ENCODE measurements at places on chromosomes 3 and 15.

DNA sequence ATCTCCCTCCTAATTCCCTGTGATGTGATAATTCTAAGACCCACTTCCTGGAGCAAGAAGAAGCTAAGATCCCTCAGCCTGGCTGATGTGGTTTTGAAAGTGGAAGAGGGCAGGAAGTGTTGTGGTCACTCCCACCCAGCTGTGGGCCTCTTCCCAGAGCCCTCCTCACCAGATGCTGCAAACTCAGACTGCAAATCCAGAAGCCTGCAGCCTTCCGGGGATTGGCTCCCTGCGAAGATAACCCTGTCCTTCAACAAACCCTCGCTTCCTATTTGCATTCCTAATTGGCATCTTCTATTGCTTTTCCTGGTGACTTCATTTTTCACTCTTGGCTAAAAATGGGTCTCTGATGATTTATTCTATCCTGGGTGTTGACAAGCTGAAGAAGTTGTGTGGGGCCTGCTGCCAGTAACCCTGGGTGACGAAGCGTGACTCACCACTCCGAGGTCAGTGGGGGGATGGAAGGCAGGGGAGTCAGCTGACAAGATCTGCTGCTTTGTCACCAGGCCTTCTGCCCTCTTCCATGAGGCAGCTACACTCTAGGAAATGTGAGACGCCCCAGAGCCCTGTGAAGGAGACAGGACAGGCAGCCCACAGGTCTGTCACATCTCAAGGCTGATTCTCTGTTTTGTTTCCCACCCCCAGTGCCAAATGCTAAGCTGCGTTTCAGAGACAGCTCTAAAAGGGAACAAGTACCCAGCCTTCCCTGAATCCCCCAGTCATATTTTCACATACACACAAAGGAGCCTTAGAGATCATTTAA is 99.7 kb upstream of the LIPC start:
- DNase-seq = peak; percentile 74

GRCh38 chr3:110456438-110457138 is 615.0 kb upstream of the NECTIN3 start:
- no peak for DNase-seq

DNA sequence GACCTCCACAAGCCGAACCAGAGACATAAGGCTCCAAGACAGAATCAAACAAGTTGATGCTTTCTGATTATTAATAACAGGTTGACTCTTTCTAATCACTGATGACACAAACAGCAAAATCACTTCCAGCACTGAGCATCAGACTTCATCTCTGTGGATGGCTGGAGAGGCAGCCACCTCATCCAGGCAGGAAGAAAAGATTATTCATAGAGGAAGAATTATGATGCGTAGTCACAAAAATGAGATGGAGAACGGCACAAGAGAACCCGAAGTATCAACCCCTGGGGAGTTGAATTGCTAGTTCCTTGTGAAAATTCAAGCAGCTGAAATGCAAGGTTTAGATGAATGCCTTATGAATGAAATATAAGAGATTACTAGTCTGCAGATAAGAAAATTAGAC is 49.9 kb upstream of the LMCD1 start:
- no peak for DNase-seq

DNA sequence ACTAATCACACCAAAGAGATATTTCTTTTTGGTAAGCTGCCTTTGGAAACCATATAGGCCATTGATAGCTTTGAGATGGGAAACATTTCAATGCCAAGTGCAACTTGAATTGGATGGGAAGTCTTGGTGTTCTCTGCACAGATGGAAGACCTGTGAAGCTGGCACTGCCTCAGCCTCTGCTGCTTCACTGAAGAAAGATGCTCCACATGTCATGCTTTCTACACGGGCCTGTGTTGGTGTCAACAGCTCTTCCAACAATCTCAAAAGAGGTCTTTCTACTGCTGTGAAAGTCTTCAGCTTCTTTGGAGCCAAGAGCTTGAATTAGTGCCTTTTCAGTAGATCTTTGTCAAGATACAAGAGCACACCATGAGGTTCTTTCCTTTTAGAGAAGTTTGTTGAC is 169.0 kb downstream of the SPATA16 start:
- DNase-seq = no peak

- DNase-seq = no peak
Observed at GRCh38 chr3:88003115-88003755, 55.6 kb downstream of the CGGBP1 start.

DNA sequence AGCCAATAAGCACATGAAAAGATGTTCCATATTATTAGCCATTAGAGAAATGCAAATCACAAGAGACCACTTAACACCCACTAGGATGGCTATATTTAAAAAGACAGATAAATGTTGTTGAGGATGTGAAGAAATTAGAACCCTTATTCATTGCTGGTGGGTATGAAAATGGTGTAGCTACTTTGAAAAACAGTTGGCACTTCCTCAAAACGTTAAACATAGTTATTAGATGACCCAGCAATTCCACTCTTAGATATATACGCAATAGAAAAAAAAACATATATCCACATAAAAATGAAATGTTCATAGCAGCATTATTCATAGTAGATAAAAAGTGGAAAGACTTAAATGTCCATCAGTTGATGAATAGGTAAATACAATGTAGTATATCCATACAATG is 47.1 kb upstream of the TERB2 start:
- DNase-seq = no peak

DNA sequence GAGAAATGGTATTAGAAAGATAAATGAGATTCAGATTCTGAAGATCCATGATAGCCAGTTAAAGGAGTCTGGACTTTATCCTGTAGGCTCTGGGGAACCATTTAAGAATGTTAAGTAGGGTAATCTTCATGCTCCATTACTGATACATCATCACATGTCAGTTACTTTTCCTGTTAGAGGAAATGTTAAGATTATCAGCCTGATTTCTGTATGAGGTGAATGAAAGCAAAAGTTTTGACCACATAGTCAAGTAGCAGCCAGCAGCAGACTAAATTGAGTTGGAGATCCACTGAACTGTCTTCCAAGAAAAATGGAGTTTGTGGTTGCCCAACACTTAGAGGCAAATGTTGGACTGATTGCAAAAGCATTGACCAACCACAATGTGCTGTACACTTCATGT is 4.7 kb upstream of the COPB2 start:
- no peak for DNase-seq

- DNase-seq = no peak
Observed at GRCh38 chr15:32878342-32878741, 160.5 kb downstream of the GREM1 start.

- peak; percentile 36 for DNase-seq
Observed at GRCh38 chr3:149417174-149417573, 39.7 kb upstream of the TM4SF1 start.

DNA sequence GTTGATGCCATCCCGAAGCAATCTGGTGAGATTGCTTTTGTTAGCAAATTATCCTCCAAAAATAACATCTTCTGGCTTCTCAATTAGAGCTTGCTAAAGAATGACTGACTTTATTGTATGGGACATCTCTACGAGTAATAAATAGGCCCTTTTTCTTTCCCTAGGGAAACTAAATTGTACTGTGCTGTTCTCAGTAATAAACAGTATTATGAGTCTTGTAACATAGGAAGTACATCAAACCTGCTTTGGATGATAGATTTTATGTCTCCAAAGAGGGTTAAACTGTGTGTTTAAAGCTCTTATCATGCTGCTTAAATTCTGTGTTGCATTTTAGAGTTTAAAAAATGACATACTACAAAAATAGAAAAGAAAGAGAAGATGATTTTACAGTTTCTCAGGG is 153.4 kb upstream of the THRB start:
- no peak for DNase-seq

DNA sequence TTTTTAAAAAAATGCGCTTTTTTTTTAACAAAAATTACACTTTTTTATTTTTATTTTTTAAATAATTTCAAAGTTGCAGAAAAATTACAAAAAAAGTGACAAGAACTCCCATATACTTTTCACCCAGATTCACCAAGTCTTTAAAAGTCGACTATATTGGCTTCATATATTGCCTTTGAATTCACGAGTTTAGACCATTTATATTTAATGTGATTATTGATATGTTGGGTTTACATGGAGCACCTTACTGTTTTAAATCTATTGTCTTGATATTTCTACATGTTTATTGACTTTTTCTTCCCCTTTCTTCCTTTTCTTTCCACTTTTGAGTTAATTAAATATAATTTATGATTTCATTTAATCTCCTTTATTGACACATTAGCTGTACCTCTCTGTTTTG is 127.2 kb downstream of the OPA1 start:
- no peak for DNase-seq

DNA sequence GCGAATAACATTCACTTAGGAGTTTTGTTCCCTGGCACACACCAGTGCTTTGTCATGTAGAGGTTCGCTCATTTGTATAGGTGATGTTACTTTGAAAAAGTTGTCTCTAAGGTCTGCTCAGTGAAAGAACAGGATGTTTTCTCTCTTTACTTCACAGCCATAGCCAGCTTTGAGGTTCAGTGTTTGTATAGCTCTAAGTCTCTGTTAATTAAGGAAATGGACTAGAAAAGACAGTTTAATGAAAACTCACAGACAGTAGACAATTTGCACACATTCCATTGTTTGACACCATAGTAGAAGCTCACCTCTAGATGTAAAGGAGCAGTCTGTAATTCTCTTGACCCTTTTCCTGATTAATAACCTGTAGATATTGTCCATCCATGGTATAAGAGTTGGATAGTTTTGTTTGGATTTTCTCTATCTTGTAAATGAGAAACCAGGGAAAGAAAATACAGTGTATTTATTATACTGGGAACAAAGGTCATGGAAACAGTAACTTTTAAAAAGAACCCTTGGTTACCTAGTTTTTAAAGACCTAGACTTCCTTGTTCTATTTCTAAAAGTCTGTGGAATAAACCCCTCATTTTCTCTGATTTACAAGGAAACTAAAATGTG is 50.4 kb downstream of the PDE8A start:
- DNase-seq = no peak

DNA sequence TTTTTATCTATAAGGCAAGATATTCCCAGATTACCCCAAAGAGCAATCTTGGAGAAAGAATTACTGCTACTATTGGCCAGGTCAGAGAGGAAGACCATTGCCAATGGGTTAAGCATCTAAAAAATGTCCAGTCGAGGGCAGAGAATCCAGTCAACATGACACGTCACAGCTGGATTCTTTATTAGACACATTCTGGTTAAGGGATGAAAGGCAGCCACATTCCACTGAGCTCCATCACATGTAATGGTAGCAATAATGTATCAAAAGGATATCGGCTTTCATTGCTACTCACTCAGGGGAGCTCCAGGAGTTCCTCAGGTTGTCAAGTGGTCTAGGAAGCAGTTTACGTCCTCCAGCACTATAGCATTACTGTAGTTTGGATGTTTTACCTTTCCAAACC is 421.1 kb downstream of the PLOD2 start:
- DNase-seq = no peak

All from GM06990 (cell line).